PC-9 (cell line): ENCODE measurements at places on chromosomes 16 and 17.

- no peaks in the 10 kb centered on the region for H3K4me1 ChIP-seq
- H3K36me3 ChIP-seq: no peaks in the 10 kb centered on the region
Measured at GRCh38 chr17:3485481-3486068, 9.8 kb downstream of the ASPA start.

DNA sequence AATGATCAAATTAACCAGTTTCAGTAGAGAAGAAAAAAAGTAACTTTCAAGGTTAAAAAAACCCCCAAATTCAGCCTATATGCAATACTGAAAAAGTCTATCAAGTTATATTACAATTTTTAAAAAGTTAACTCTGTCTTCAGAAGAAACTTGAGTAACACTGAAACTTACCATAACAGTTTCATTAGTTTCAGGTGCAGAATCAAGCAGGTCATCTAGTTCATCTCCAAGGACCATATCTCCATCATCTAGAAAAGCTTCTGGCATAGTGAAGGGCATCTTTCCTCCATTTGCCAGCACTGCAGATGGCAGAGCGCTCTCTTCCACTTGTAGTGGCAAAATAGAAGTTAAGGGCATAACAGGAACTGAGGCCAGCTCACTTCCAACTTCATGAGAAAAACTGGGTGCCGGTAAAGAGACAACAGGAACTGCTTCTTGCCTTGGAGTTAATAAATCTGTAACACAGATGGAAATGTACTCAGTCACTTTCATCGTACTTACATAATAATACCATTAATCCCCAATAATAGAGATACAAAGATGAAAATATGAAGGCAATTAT is 22.9 kb downstream of the ZC3H7A start:
- H3K4me3 ChIP-seq: no peak overlapping the region
- no peaks in the 10 kb centered on the region for H3K4me1 ChIP-seq
- H3K27me3 ChIP-seq: no peaks in the 10 kb centered on the region

DNA sequence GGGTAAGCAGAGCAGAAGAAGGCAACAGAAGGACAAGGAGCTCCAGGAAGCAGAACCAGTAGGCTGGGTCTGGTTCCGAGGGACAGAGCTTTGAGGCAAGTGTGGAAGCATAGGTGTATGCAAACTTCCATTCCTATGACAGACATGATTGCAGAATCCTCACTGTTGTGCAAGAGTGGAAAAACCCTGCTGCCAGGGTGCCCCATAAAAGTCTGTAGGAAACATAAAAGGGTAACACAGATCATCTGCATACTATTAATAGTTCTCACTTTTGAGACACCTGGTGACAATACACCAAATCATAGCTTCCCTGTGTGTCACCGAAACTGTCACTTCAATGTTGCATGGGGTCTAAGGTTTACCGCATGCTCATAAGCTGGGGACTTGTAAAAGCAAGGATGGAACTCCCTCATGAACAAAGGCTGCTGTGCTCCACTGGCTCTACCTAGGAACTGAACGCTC is 39.7 kb downstream of the ARHGAP17 start:
- H3K27ac ChIP-seq: no peak overlapping the region
- peaks cover 29% of the 10 kb centered on the region for H3K4me1 ChIP-seq
- no peaks in the 10 kb centered on the region for H3K27me3 ChIP-seq
- H3K4me3 ChIP-seq: no peak overlapping the region

- H3K4me3 ChIP-seq: peak overlapping the region; percentile 72; the same call in 1 of the 2 replicates
- no peak overlapping the region for H3K27ac ChIP-seq
- H3K27me3 ChIP-seq: peaks cover 24% of the 10 kb centered on the region
- H3K36me3 ChIP-seq: no peaks in the 10 kb centered on the region
- 0 out of 2 replicates have a peak, but pooled peaks cover 8% of the 10 kb centered on the region for H3K4me1 ChIP-seq
Measured at GRCh38 chr17:63997341-63998048, 656 bp upstream of the PRR29 start.

- H3K4me3 ChIP-seq: no peak overlapping the region
- peaks cover 12% of the 10 kb centered on the region for H3K4me1 ChIP-seq
- no peaks in the 10 kb centered on the region for H3K27me3 ChIP-seq
- no peak overlapping the region for H3K27ac ChIP-seq
- H3K36me3 ChIP-seq: no peaks in the 10 kb centered on the region
- DNase-seq: no peak
Measured at GRCh38 chr17:82301916-82302567, 15.4 kb downstream of the CD7 start.

GRCh38 chr17:50850640-50851039 is 15.3 kb downstream of the WFIKKN2 start:
- no peak overlapping the region for H3K27ac ChIP-seq
- H3K4me1 ChIP-seq: peaks cover 16% of the 10 kb centered on the region
- no peak for DNase-seq
- H3K4me3 ChIP-seq: no peak overlapping the region
- H3K36me3 ChIP-seq: no peaks in the 10 kb centered on the region

DNA sequence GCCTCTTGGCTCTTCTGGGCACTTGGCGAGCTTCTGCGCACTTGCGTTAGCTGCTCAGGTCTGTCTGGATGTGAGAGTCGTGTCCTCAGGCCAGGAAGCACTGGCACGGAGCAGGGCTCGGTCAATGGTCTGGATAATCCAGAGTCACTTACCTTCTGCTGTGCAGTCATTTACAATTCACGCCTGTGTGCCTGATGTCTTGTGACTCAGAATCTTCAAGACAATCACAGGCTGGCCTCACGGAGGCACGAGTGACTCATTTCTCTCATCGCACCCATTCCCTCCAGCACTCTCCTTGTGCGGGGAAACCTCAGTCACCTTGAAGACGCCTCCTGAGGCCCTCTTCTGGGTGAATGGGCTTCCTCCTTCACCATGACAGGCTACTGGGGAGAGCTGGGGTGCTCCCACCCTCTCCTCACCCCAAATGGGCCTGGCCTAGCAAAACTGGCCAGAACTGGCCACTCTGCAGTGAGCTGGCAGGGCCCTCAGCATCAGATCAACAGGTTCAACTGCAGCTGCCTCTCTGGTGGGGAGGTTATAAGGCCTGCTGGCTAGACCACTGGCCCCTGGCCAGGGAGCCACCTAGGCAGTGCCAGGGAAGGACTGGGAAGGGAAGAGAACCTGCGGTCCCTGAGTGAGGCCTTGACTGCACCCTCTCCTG is 1.9 kb upstream of the CAPN15 start:
- peak overlapping the region; percentile 78 for H3K27ac ChIP-seq
- no peaks in the 10 kb centered on the region for H3K36me3 ChIP-seq
- peaks cover 32% of the 10 kb centered on the region for H3K4me1 ChIP-seq

DNA sequence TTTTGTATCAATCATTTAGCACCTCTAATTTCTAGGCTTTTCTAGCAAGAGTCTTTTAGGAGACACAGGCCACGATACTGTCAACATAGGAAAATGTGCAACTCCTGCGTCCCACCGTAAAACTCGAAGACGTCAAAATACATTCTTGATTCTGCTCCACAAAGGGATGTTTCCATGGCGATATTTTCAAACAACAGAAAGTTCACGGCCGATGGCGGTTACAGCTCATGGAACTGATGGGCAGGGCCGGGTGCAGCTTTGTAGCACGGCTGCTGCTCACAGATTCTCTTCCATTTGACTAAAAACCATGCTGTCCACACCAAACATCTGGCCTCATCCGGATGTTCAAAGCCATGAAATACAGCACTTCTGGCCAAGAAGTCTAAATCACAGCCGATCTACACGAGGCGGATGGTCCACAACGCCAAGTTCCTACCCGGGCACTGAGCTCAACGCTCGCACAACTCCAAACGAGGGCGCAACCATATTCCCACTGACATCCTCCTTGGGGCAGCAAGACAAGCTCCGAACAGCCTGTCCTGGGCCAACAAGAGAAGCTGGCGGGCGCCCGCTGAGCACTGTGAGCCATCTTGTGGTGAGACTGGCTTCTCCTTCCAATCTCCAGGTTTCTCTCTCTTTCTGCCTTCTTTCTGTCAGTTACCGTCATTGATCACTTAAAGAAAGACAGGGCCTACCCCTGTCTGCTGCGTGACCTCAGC is 79.8 kb downstream of the ZNF778 start:
- H3K27ac ChIP-seq: no peak overlapping the region
- H3K4me3 ChIP-seq: no peak overlapping the region
- H3K36me3 ChIP-seq: no peaks in the 10 kb centered on the region; the same call in 1 of the 2 replicates
- H3K27me3 ChIP-seq: no peaks in the 10 kb centered on the region

DNA sequence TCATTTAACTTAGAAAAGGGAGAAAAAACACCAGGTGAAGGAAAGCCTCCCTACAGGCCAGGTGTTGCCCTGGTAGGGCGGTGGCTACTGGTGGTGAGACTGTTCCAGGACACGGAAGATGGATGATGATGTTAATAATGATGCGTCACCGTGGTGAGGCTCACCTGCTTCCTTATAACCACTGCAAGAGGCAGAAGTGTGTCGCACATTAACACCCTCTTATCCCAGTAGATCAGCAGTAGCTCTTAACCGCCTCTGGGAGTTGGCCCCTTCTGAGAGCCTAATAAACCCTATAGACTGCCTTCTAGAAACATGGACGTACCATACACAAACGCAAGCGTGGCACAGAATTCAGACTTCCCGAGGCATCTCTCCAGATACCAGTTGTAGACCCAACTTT is 7.8 kb downstream of the BFAR start:
- H3K27me3 ChIP-seq: no peaks in the 10 kb centered on the region
- H3K4me1 ChIP-seq: no peaks in the 10 kb centered on the region
- no peak overlapping the region for H3K27ac ChIP-seq
- H3K36me3 ChIP-seq: peaks cover 32% of the 10 kb centered on the region

DNA sequence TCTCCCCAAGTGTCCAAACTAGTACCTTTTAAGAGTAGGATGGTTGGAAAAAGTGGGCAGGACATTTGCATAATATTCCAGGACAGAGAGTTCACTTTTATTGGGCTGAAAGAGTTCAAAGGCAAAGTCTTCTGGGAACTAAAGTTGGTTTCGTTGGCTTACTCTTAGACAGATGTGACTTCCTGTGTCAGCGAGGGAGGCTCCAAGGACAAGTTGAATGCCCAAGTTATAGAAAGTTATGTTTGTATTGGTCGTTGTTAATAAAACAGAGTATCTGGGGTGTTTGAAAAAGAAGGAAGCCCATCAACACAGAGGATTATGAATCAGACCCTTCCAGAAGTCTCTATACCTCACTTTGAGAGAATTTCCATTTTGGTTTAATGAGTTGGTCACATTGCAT is 117.3 kb upstream of the TBX2 start:
- no peaks in the 10 kb centered on the region for H3K27me3 ChIP-seq
- DNase-seq: no peak
- H3K27ac ChIP-seq: no peak overlapping the region
- no peaks in the 10 kb centered on the region for H3K36me3 ChIP-seq

DNA sequence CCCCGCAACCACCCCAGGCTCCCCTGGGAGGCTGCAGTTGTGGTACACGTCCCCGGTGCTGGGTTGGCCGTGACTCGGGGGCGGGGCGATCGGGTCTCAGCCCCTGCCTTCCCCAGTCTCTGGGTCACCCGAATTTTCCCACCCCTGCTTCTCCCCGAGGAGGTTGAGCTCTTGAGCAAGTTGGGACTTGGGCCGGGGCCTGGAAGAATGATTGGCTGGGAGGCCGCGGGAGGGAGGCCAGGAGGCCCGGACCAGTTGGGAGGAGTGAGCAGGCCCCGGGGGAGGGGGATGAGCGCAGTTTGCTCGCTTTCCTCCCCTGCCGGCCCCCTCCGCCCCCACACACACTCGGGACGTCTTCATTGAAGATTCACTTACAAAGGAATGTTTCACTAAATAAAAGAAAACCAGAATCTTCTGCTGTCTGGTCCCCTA is 4.5 kb upstream of the HEXIM1 start:
- peaks cover 11% of the 10 kb centered on the region for H3K4me1 ChIP-seq
- DNase-seq: no peak
- H3K27ac ChIP-seq: no peak overlapping the region
- H3K36me3 ChIP-seq: no peaks in the 10 kb centered on the region
- H3K4me3 ChIP-seq: no peak overlapping the region
- H3K27me3 ChIP-seq: no peaks in the 10 kb centered on the region

- no peaks in the 10 kb centered on the region for H3K36me3 ChIP-seq
- H3K27ac ChIP-seq: no peak overlapping the region
- H3K4me1 ChIP-seq: no peaks in the 10 kb centered on the region
- H3K27me3 ChIP-seq: no peaks in the 10 kb centered on the region
Measured at GRCh38 chr16:27740496-27741201, 190.7 kb downstream of the KATNIP start.

DNA sequence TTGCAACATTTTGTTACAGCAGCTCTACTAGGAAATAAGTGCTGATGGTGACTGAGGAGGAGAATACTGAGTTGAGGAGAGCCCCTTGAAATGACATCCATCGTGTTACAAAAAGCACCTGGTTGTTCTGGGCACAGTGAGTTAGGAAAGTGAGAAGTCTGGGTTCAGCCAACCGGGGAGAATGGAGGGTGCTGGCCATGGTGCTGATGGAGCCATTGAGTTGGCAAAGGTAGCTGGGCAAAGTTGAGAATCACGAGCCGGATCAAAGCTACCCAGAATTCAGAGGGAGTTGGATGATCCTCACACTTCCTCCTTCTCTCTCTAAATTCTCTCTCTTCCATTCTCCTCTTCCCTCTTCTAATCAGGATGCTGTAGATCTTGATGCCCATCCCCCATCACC is 35.0 kb upstream of the ASIC2 start:
- no peak overlapping the region for H3K4me3 ChIP-seq
- no peaks in the 10 kb centered on the region for H3K4me1 ChIP-seq
- H3K27ac ChIP-seq: no peak overlapping the region

GRCh38 chr16:72969146-72969545 is 78.8 kb downstream of the ZFHX3 start:
- no peaks in the 10 kb centered on the region; the same call in 1 of the 2 replicates for H3K4me1 ChIP-seq
- no peaks in the 10 kb centered on the region for H3K36me3 ChIP-seq
- no peak for DNase-seq
- H3K27me3 ChIP-seq: no peaks in the 10 kb centered on the region
- no peak overlapping the region for H3K27ac ChIP-seq
- no peak overlapping the region for H3K4me3 ChIP-seq

GRCh38 chr17:59331929-59332748 is 684 bp downstream of the YPEL2 start:
- no peaks in the 10 kb centered on the region for H3K27me3 ChIP-seq
- peak overlapping the region; percentile 74 for H3K4me3 ChIP-seq
- peaks cover 32% of the 10 kb centered on the region for H3K4me1 ChIP-seq
- no peaks in the 10 kb centered on the region for H3K36me3 ChIP-seq
- peak; percentile 41 for DNase-seq

GRCh38 chr17:17837380-17837821 is 615 bp upstream of the SREBF1 start:
- peak; percentile 67 for DNase-seq
- peak overlapping the region; percentile 61 for H3K4me3 ChIP-seq
- H3K27me3 ChIP-seq: no peaks in the 10 kb centered on the region
- H3K27ac ChIP-seq: peak overlapping the region; percentile 99
- H3K36me3 ChIP-seq: 0 out of 2 replicates have a peak, but pooled peaks cover 14% of the 10 kb centered on the region

GRCh38 chr17:48625495-48626244 is 488 bp downstream of the HOXB9 start:
- peak; percentile 68 for DNase-seq
- H3K27ac ChIP-seq: peak overlapping the region; percentile 61
- H3K27me3 ChIP-seq: peaks cover 16% of the 10 kb centered on the region; the same call in 1 of the 2 replicates
- H3K4me3 ChIP-seq: peak overlapping the region; percentile 70

GRCh38 chr17:79983456-79983855 is 52.2 kb downstream of the TBC1D16 start:
- H3K4me3 ChIP-seq: no peak overlapping the region
- no peak overlapping the region for H3K27ac ChIP-seq
- 0 out of 2 replicates have a peak, but pooled peaks cover 9% of the 10 kb centered on the region for H3K4me1 ChIP-seq
